ENCODE measurements at places on chromosomes 6 and 20.

DNA sequence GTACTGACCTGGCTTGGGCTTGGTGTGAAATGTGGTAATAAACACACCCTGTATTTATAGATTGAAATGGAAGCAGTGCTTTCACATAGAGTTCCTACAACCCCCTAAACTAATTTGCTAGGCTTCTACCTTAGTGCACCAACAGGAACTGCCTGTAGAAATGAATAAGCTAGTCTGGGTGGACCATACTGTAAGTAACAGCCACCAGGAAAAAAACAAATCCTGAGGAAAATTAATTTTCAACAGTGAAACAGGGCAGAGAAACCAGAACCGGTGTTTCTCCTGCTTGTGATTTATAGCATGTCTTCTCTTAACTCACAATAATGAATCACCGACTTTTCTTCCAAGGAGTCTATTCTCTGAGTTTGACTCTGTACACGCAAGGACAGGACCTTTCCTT, 184.8 kb upstream of the HDAC2 start:
- no peak for DNase-seq

DNA sequence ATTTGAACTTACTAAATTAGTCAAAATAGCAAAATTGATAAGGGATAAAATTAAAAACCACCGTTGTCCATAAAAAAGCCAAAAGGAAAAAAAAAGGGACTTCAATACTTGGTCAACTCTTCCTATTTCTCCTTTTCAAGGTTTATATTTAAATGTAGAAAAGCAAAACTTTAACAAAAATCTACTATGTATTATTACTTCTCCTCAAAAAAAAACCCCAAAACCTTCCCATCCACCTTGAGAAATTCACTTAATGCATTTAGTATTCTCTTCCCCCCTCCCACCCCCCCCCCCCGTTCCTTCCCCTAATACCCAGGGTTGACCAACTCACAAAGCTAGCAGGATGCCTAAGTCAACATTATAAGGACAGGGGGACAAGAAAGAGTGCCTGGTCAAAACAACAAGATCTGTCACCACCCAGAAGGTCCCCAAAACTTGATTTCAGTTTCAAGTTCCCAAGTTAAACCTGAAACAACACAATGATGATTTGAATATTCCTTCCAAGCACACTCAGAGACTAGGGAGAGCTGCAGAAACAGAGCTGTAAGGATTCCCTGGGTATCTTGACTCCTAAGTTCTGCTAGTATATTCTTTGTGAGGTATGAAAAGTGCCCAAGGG, 14.6 kb downstream of the GMDS start:
- no peak for DNase-seq

DNA sequence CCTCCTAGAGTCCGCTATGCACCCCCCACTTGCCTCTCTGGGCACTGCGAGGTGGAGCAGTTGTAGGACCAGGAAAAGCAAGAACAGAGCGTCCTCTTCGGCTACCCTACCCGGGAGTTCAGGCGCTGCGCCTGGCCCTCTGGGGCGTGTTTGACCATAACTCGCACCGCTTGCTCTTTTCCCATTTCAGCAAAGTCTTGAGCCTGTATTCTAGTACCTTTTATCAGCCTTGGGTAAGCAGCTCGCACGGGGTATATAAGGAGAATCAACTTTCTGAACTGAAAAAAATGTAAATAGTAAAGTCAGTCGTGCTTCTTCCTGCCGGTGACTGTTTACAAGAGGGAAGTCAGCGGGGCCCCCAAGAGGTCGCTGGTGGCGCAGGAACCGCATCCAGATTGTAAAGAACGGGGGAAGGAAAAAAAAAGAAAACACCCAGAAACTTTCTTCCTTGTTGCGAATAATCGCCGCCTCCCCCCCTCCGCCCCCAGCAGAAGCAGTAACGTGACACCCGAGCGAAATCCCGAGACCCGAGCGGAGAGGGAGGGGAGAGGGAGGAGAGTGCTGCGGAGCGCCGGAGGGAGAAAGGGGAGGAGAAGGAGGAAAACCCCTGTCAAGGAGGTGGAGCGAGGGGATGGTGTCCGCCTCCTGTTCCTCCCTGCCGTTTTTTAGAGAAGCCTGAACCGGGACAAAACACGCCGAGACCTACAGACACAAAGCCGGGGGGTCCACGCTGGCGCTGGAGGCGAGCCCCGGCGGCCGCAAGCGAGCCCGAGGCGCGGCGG, at the start of gene UST:
Gene UST (plus strand): TSS at position 668 of the 782 bp plus-strand sequence. CDS start 401 bp downstream, outside the sequence.
- peak; percentile 92 for DNase-seq

DNA sequence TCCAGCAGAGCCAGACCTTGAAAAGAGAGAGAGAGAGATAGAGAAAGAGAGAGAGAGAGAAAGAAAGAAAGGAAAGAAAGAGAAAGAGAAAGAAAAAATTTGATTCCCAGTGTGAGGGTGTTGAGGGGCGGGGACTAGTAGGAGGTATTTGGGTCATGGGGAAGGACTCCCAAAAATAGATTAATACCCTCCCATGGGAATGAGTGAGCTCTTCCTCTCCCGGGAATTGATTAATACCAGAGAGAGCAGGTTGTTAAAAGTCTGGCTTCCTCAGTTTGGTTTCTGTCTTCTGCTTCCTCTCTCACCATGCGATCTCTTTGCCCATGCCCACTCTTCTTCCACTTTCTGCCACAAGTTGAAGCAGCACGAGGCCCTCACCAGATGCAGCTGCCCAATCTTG, 28.8 kb upstream of the CFAP206 start:
- no peak for DNase-seq

DNA sequence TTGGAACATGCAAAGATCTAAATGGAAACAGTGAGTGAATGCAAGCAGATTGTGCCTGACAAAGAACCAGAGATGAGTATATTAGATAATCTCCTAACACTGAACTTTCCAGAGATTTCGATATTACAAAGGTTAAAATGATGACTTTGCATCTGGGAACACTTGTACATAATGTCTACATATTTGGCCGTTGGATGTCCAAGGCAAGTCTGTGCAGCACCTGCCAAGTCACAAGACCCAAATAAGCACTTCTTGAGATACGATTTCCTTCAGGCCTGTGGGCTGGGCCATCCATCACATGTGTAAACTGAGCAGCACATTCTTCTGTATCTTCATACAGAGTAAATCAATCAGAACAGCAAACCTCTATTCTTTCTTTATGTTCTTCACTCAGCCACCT, 32.5 kb upstream of the SMLR1 start:
- no peak for DNase-seq

- no peak for DNase-seq
Observed at GRCh38 chr6:455006-455585, 63.5 kb downstream of the IRF4 start.

DNA sequence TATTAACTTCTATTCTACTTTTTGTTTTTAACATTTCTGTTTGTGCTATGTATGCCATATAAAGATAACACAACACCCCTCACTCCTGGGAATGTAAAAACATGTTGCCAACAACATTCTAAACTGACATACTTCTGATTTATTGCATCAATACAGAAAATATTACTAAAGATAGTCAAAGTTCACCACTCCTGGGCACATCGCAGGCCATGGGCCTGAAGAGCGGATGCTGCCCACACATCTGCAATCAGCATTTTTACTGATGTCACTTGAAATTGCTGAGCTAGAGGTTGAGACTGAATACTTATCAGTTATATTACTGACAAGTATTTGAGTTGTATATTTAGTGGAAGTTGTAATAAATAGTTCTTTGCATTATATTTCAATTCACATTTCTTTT, 711.9 kb upstream of the EPHA7 start:
- DNase-seq: no peak

GRCh38 chr20:10390709-10391108, 43.3 kb downstream of the MKKS start:
- no peak for DNase-seq

DNA sequence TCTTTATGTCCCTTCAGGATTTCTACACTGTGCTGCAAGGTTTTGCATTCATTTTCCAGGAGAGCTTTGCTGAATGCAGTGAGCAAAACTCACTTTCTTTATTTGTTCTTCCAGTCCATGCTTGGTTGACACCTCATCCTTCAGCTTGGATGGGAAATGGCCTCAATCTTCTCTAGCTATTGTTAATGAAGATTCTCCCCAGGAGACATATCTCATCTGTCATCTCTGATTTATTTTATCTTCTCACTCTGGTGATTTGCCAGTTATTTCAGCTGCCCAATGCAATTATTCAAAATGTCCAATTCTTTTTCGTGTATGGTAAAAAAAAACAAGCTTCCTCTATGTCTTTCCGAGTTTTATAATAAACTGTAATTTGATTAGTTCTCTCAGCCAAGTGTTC, 77.9 kb upstream of the PAK5 start:
- no peak for DNase-seq

DNA sequence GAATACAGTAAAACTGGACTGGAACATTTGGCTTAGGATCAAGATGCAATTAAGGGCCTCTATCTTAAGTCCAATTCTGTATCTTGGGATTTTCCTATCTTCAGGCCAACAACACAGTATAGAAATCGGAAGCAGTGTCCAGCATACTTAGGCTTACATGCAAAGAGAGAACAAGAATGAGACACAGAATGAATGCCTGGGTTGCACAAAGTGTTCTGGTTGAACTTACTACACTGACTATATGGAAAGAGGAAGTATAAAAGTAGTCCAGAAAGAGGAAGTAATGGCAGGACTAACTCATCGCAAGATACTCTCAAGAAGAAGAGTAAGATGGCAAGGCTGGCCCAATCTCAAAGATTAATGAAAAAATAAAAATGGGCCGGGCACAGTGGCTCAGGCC, 87.6 kb downstream of the BTBD9 start:
- peak; percentile 87 for DNase-seq

DNA sequence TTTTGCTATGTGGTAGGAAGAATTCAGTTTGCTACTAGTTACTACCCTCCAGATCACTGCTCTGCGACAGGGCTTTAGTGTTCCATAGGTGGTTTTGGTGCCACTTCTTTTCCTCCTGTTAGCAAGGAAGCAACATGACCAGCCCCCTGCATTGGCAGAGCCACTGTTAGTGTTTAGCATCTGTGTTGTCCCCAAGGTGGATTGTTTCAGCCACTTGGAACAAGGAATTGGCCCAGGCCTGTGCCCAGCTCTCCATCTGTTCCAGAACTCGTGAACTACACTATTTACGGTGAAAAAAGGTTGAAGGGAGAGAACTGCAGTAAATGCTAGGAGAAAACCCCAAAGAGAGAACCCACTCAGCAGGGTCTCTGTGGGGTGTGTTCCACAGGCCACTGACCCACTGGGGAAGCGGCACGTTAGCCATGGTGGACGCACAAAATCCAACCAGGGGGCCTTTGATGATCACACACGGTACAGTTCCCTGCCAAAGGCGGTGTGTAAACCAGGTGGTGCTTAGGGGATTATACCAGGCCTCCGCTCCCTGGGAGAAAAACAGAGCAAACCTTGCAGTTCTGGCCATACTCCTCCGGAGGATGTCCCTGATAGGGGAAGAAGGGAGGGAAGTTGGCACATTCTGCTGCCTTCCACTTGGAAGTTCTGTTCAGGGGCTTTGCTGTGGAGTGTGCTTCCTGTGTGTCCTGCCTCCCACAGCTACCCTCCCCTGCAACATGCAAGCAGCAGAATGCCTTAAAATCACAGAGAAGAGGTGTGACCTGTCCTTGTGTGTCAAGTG, 72.3 kb downstream of the LYRM2 start:
- no peak for DNase-seq

DNA sequence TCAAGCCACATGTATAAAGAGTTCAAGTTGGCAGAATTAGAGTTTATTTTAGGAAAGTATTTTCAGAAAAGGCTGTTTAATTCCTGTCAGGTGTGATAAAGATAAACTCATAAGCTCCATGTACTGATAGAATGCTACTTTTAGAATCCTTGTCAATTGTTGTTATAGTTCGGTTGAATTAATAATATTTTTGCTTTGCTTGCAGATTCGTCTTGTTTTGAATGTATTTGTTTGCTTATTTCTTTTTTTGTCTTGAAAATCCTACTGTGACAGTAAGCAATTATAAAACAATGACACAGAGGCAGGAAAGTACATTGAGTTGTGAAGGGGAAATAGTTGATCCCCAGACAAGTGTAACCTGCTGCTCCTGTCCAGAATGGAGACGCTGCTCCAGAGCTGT, 333.9 kb upstream of the PLCB4 start:
- DNase-seq: no peak

GRCh38 chr20:47233333-47234188, 122.9 kb downstream of the ZMYND8 start:
- no peak for DNase-seq

- DNase-seq: peak; percentile 13
Observed at GRCh38 chr6:133243723-133244305, 2.7 kb downstream of the EYA4 start.

DNA sequence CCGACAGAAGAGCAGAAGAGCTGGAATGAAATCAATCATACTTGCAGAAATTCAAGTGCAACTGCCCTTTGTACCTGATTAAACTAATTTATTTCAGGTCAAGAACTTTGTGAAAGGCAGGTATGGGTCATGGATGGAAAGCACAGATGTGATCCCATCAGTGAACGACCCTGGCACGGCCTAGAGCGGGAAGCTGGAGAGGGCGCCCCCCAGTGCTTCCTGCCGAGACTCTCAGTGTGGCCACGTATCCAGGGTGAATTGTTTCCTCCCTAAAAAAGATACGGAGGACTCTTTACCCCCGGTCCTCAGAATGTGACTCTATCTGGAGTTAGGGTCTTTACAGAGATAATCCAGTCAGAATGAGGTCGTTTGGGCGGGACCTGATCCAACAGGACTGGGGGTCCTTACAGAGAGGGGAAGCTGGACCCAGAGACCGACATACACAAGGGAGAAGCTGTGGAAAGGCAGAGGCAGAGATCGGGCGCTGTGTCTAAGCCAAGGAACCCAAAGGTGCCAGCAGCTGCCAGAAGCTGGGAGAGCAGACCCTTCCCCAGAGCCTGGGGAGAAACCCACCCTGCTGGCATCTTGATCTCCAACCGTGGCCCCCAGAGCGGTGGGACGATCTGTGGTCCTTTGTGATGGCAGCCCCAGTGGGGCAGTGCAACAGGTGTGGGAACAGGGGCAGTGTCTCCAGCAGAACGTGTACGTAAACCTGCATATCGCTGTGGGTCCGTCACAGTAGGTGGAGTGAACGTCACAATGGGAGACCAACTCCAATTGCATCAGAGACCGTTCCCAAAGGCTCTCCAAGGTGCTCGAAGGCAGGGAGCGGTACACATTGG, 91.9 kb downstream of the TAF4 start:
- no peak for DNase-seq

- no peak for DNase-seq
Observed at GRCh38 chr6:150981095-150981494, 115.6 kb downstream of the MTHFD1L start.

GRCh38 chr6:76682842-76683241, 610.4 kb upstream of the IMPG1 start:
- peak; percentile 32 for DNase-seq

- DNase-seq: peak; percentile 88
Observed at GRCh38 chr6:157314705-157315321, 8.5 kb downstream of the TMEM242 start.

Data from common myeloid progenitor, CD34-positive (primary cell).